ENCODE measurements at places on chromosomes 3 and 15. TPM values are rescaled to one million over a fixed set of nuclear protein-coding genes. Genes with fewer than 3 reads are reported as not detected.

Gene CLDN18
- total RNA-seq: under 0.01 TPM

Gene AMT
- total RNA-seq: 1.2 TPM

Gene RETNLB
- not detected for total RNA-seq

Gene TMC3
- not detected for total RNA-seq

Gene FAM43A
- 13.1 TPM for total RNA-seq

Gene ARNT2
- 4.7 TPM for total RNA-seq

Gene GABRR3
- total RNA-seq: not detected

Gene SLC22A13
- total RNA-seq: 1.2 TPM

Gene MAP2K1
- 25.9 TPM for total RNA-seq

Gene FBXW12
- total RNA-seq: 0.15 TPM

Gene C3orf20
- total RNA-seq: under 0.01 TPM

Gene ARPP19
- 107 TPM for total RNA-seq

Gene AZI2
- 172 TPM for total RNA-seq

Gene HYKK
- total RNA-seq: 2.3 TPM

Gene SLC6A11
- total RNA-seq: not detected

Gene SLC22A14
- total RNA-seq: 0.15 TPM

Gene MORC1
- total RNA-seq: not detected

Gene ISLR2
- not detected for total RNA-seq

Gene CCDC54
- total RNA-seq: not detected

Gene SEMA6D
- 6.6 TPM for total RNA-seq

Gene CCDC39
- total RNA-seq: 0.17 TPM

Gene DLL4
- 0.73 TPM for total RNA-seq

Gene PLIN1
- total RNA-seq: 0.50 TPM

Data from smooth muscle cell of trachea (primary cell).